ENCODE measurements at places on chromosomes 5 and 9. TPM values are rescaled to one million over a fixed set of nuclear protein-coding genes. Genes with fewer than 3 reads are reported as not detected.

- no peaks in the 10 kb centered on the region for H3K36me3 ChIP-seq
- no peak overlapping the region for H3K27ac ChIP-seq
- no peak for DNase-seq
- H3K27me3 ChIP-seq = no peaks in the 10 kb centered on the region
- H3K4me3 ChIP-seq = no peak overlapping the region
- no peaks in the 10 kb centered on the region for H3K4me1 ChIP-seq
These were observed 136.7 kb downstream of the GCNT1 start for GRCh38 chr9:76595645-76596044.

- H3K4me3 ChIP-seq = no peak overlapping the region
- no peak overlapping the region for H3K27ac ChIP-seq
- no peaks in the 10 kb centered on the region for H3K36me3 ChIP-seq
- no peaks in the 10 kb centered on the region for H3K4me1 ChIP-seq
- DNase-seq = no peak
These were observed 102.2 kb upstream of the CLINT1 start for GRCh38 chr5:157961176-157961575.

The SLC46A2 gene
- 1.4 TPM for total RNA-seq

GRCh38 chr5:72160329-72160728 lies 53.1 kb downstream of the MAP1B start:
- no peak overlapping the region for H3K4me3 ChIP-seq
- H3K36me3 ChIP-seq = no peaks in the 10 kb centered on the region
- H3K27ac ChIP-seq = peak overlapping the region; percentile 32
- peaks cover 20% of the 10 kb centered on the region for H3K4me1 ChIP-seq

- H3K27me3 ChIP-seq = no peaks in the 10 kb centered on the region
- no peak overlapping the region for H3K4me3 ChIP-seq
- no peaks in the 10 kb centered on the region for H3K36me3 ChIP-seq
- H3K27ac ChIP-seq = no peak overlapping the region
- H3K4me1 ChIP-seq = no peaks in the 10 kb centered on the region
These were observed 518.2 kb upstream of the TLE4 start for GRCh38 chr9:79053598-79053997.

DNA sequence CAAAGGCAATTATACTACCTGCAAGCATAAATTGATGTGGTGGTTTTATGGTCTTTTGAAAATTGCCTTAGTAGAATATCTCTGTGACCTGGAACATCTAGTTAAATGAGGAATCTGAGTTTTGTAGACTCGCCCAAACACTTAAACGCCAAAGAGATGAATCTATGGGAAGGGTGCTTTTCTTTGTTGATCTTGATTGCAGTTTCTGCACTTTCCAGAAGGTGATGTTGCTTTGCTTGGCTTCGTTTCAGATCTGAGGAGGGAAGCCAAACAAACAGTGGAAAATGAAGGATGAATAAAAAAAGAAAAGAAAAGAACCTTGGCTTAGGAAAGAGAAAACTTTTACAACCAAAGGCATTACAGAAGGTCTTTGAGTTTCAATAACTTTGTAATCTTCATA lies 1021.2 kb downstream of the NR2F1-AS1 start:
- no peaks in the 10 kb centered on the region for H3K4me1 ChIP-seq
- no peak overlapping the region for H3K4me3 ChIP-seq
- H3K27me3 ChIP-seq = no peaks in the 10 kb centered on the region
- no peaks in the 10 kb centered on the region for H3K36me3 ChIP-seq
- no peak for DNase-seq
- no peak overlapping the region for H3K27ac ChIP-seq

All from testis (tissue), 5 donors.